ENCODE measurements at places on chromosomes 1 and 21.

- no peak for DNase-seq
Measured at GRCh38 chr1:35561972-35562680, 4.5 kb downstream of the NCDN start.

GRCh38 chr1:205610901-205611466 lies 20.8 kb downstream of the ELK4 start:
- DNase-seq = no peak

DNA sequence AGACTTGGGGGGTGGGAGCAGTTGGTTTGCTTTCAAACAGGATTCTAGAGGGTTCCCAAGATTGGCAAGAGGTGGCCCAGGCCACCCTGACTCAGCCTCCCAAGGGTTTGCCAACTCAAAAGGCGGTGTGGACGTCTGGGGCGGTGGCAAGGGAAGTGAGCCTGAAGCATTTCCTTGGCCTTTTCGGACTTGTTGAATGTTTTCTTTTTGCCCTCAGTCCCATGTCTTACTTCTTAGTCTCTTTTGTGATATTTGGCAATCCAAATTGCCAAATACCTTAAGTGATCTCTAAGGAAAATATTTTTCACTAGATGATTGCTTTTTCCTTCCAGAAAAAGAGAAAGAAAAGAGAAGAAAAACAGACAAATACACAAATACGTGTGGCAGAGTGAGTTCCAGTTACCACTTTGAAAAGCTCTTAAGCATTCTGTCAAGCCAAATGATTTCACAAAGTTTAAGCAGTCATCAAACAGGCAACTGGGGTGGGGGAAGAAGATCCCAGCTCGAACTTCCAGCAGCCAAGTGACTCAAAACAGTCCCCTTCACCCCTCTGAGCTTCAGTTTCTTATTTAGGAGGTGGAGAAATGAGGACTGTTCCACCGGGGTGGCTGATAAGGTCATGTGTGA lies 374.6 kb upstream of the USP24 start:
- no peak for DNase-seq

DNA sequence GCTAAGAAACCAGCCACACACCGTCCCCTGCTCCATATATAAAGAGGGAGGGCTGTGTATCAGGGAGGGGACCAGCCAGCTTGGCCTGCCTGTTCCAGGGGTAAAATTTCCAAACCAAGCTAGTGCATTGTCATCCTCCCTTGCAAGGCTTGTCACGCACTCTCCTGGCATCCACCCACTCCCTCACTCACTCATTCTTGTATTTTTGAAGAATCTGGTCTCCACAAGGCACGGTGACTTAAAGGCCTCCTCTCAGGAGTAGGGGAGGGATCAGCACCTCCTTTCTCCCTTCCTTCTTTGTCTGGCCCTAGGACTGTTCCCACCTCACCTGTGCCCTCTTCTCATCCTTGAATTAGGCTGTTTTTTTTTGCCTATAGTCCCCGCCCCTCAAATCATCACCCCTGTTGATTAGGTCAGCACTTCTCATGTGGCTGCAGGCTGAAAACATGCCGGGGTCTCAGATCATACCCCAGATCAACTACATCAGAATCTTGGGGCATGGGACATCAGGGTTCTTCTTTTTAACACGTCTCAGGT lies 5.0 kb downstream of the ABCA4 start:
- DNase-seq = no peak

GRCh38 chr1:5988596-5989285 lies 3.5 kb downstream of the NPHP4 start:
- DNase-seq = no peak

GRCh38 chr1:206583707-206584648 lies 28.3 kb downstream of the EIF2D start:
- no peak for DNase-seq

DNA sequence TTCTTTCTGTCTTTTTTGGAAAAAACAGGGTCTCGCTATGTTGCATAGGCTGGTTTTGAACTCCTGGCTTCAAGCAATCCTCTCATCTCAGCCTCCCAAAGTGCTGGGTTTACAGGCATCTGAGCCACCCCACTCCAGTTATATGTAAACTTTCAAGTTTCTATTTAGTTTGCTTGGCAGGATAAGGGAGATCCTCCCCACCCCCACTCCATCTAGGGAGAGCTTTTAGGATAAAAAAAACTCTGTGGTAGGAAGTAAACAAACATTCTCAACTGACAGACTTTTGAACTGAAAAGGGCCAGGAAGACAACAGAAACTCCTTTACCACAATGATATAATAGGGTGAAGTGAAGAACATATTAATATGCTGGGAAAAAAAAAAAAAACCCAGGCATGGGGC lies 41.0 kb upstream of the ZNF326 start:
- no peak for DNase-seq

GRCh38 chr1:192808518-192809306 lies at the start of gene RGS2:
RGS2 (plus strand) TSS chr1:192809039; CDS start chr1:192809072, 33 bp downstream.
- DNase-seq = peak; percentile 75

DNA sequence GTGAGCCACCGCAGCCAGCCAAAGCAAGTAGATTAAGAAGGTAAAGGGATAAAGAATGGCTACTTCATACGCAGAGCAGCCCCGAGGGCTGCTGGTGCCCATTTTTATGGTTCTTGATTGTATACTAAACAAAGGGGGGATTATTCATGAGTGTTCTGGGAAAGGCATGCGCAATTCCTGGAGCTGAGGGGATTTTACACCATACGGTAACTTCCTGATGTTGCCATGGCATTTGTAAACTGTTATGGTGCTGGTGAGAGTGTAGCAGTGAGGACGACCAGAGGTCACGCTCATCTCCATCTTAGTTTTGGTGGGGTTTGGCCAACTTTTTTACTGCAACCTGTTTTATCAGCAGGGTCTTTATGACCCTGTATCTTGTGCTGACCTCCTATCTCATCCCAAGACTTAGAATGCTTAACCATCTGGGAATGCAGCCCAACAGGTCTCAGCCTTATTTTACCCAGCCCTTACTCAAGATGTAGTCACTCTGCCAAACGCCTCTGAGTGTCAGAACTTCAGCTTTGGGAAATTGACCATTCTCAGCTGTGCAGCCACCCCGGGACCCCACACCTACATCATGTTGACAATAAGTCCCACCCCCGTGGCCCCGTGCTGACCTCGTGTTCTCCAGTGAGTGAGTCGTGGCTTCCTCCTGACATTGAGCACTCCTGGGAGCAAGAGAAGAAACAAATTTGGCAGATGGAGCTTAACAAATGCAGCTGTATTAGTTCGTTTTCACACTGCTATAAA lies 149.4 kb upstream of the COL6A1 start:
- DNase-seq = no peak

DNA sequence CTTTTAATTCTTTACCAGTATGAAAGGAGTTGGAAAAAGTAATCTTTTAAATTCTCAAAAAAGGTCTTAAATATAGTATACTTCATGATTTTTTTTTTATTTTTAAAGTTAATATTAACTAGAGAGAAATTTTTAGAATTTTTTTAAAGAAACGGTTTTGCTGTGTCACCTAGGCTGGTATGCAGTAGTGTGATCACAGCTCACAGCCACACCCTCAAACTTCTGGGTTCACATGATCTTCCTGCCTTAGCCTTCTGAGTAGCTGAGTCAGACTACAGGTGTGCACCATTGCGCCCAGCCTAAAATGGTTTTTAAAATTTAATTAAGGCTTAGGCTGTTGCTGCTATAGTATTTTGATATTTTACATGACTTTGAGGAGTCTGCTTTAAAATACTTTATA lies 52.4 kb downstream of the TLCD4 start:
- no peak for DNase-seq

DNA sequence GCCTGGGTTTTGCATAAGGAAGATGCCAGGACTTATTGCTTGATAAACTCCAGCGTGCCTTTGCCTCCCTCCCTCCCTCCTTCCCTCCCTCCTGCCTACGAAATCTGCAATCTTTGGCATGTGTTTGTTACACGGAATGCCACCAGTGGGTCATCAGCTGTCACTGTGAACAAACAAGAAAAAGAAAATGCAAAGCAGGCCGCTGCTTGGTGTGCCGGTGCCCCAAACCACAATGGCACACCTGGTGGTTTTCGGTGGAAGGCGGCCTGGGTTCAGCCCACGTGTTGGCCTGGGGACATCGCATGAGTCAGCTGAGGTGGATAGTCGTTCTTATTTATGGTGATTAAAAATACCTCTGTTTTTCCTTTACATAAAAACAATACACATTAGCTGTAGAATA lies 16.3 kb upstream of the IFNLR1 start:
- DNase-seq = no peak

DNA sequence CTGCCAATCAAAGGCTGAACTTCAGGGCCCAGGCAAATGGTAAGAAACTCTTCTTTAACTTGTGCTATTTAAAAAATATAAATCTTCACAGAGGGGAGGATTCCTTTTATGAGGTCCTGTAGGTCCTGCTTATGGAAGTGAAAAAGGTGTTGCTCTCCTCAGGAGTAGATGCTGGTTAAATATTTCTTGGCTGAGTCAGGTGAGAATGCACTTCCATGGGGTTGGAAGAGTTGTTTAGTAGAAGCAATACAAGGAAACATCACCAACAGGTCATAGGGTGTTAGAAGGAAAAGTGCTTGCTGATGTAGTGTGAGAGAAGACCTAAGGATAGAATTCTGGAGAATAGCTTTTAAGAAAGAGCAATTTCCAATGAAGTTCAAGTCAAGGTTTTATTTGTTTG lies 42.2 kb upstream of the ATP1A1 start:
- no peak for DNase-seq

DNA sequence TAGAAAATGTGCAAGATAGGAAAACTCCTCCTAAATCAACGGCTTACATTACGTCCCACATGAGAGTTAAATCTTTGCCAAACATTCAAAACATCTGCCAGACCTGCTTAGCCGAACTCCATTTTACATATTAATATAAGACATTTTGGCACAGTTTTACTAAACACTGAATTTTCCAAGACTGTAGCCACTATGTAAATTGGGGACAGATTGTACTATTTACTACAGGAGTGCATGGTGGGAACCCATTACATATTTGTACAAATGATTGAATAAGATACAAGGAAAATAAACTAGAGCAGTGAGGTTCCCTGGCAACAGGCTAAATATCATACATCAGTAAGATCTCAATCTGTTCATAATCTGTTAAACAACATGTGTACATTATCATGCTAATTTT lies 1234.4 kb downstream of the KCNT2 start:
- DNase-seq = no peak

GRCh38 chr21:21624674-21625073 lies 626.5 kb downstream of the NCAM2 start:
- DNase-seq = no peak

- peak; percentile 38 for DNase-seq
Measured at GRCh38 chr1:235093696-235094592, 34.7 kb downstream of the TOMM20 start.

DNA sequence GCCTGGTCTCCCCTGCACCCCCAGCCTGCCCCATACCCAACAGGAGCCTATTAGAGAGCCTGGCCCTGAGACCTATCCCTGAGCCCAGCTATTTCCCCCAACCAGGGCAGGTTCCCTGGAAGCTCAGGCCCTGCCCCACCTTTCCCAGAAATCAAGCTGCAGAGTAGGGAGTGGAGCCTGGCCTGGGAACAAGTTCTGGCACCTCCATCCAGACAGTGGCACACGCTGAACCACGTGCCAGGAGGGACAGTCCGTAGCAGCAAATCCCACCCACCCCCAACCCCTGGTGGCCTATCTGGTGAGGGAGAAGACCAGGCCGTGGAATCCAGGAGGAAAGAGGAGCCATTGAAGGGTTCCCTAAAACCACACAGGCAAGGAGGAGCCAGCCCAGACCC lies 22.6 kb downstream of the TNNT2 start:
- DNase-seq = no peak

GRCh38 chr1:231351816-231352215 lies 13.7 kb downstream of the SPRTN start:
- DNase-seq = no peak

- no peak for DNase-seq
Measured at GRCh38 chr1:226120398-226120797, 57.9 kb downstream of the H3-3A start.

- DNase-seq = peak; percentile 39
Measured at GRCh38 chr1:2526824-2527555, 594 bp upstream of the PANK4 start.

- DNase-seq = no peak
Measured at GRCh38 chr1:204336421-204337035, 23.2 kb downstream of the PLEKHA6 start.

DNA sequence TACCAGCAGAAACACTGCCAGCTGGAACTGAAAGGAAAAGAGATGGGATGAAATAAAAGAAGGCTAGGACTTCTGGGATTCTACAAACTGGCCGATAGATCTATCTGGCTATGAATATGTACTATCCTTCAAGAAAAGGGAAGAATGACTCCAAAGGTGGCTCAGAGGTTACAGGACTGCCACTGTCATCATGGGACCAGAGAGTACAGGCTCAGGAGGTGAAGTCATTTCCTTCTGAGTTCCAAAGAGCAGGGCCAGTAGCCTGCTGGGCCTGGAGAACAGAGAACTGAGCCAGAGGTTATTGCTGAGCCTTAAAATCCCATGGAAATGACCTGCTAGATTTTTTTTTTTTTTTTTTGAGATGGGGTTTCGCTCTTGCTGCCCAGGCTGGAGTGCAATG lies 27.6 kb downstream of the ZNF496 start:
- DNase-seq = no peak

GRCh38 chr1:115118611-115119010 lies 29.3 kb upstream of the TSPAN2 start:
- no peak for DNase-seq

- no peak for DNase-seq
Measured at GRCh38 chr21:41580758-41581554, 73.0 kb upstream of the TMPRSS2 start.

DNA sequence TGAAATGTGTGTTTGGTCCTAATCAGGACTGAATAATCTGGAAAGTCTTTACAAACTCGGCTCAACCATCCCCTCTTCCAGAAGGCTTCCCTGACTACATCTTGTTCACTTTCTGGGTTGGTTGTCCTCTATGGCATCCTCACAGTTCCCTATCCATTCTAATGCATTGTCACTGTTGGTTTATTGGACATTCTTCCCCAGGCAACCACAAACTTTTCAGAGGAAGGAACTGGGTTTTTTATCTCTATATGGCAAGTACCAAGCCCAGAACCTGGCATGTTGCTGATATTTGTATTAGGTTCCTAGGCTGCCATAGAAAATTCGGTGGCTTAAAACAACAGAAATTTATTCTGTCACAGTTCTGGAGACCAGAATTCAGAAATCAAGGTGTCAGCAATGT lies 363.5 kb upstream of the ST6GALNAC5 start:
- DNase-seq = no peak

DNA sequence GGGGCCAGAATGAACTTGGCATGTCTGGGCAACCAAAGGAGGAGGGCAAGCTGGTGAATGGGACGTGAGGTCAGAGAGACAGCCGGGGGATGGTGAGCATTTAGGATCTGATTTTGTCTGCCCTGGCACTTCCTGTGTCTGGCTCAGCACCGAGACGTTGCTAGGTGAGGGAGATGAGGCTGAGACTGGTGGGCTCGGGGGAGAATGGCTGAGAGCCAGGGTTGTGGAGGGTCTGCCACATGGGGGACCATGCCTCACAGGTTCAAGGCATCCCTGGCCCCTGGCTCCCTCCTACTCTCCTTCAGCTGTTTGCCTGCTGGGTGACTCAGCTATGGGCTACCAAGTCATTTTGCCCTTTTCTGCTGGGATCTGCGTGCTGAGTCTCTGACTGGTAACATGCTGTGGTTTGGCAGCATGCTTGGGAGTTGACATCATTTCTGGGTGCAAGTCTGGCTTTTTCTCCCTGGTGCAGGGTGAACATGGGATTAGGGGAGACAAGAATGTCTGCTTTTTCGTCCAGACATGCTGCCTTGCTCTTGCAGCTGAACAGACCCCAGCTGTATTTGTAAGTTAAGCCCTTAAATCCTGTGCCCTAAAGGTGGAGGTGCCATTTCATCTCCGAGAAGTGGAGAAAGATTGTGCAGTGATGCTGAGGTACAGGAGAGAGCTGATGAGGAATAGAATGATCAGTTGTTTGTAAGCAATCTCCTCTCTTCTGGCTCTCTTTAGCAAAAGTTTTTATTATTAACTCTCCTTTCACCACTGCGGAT lies 17.6 kb downstream of the GALNT2 start:
- no peak for DNase-seq

Measured in NCI-H524 treated with DMSO at 0.1 percent for 48 hours (cell line).